HT1080 (cell line): ENCODE measurements at places on chromosomes 3 and 15.

GRCh38 chr3:121231872-121232271 is 313.9 kb downstream of the POLQ start:
- no peak for DNase-seq

DNA sequence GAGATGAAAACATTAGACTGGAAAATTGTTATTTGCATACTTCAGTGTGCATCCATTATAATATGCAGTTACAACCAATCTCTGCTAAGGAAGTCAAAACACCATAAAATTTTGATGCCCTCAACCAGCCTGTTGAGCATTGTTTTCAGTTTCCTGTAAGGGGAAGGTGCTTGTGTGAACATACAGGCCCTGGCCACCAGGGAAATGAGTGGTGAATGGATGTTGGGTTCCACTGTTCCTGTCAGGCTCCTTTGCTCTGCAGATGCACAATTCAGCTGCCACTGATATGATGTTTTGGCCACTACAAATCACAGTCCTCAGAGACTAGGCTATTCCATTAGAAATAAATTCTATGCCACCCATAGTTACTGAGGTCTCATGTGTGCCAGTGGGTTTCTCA is 184.6 kb downstream of the SYNPR start:
- no peak for DNase-seq

- DNase-seq: no peak
Observed at GRCh38 chr3:86451749-86452148, 539.2 kb downstream of the VGLL3 start.

DNA sequence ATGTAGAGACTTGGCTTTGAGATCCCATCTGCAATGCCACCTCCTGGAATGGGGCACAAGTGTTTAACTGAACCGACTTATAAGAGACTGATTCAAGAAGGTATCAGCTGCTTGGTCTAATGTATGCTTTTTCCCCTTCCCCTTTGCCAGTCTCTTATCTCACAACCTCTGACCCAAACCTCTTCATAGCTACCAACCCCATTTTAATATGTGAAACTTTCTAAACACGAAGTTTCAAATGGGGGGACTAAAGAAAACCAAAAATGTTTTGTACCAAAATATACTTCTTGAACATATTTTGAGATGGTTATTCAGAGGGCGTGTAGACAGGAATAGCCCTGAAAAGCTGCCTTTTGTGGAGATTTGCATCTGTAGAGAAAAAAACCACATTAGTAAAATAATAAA is 73.1 kb downstream of the OXSM start:
- DNase-seq: no peak

GRCh38 chr3:194537732-194538247 is 51.0 kb upstream of the ATP13A3 start:
- DNase-seq: peak; percentile 88

DNA sequence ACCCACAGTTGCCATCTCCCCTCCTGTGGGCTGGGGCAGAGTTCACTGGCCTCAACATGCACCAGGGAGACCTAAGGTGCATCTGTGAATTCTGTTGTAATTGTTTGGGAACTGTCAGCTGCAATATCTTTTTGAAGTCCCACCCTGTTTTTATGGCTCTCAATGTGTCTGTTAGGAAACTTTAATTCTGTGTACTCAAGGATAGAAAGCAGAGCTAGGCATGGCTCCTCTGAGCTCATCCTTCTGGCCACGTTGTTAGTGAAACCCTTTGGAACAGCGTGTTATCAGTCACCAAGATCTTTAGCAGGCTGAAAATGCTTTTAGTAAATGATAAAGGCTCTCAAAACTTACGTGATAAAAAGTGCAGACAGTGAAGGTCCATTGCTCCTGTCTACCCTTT is 33.6 kb upstream of the MTMR10 start:
- no peak for DNase-seq

GRCh38 chr15:85412956-85413854 is 32.8 kb downstream of the AKAP13 start:
- DNase-seq: peak; percentile 98

GRCh38 chr3:32202496-32202895 is 36.0 kb upstream of the CMTM8 start:
- DNase-seq: no peak

DNA sequence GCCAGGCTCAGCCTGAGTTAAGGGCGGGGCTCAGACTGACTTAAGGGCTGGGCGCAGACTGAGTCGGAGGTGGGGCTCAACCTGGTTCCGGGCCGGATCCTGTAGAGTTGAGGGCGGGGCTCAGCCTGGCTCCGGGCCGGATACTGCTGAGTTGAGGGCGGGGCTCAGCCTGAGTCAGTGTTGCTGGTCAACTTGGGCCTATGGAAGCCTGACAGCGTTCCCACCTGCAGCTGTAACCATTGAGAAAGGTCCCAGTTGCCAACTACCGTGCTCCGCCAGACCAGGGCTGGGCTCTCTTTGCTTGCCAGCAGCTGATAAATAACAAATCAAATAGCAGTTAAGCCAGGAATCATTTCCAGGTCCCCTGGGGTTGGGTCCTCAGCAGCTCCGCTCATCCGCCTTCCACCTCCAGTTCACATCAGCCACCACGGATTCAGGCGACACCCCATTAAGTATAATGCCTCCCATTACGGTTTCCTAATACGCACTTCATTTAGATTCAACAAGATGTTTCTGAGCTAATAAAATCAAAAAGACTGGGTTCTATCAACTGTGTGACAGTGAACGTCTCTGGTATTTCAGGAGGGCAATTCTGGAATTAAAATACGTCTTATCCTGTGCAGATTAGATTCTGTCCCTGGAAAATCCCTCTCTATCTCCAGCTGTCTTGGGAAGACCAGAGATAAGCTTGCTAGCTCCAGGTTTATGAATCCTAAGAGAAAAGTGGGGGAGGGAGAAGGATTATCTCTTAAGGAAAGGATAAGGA is 7.3 kb downstream of the GRIP2 start:
- DNase-seq: peak; percentile 53

DNA sequence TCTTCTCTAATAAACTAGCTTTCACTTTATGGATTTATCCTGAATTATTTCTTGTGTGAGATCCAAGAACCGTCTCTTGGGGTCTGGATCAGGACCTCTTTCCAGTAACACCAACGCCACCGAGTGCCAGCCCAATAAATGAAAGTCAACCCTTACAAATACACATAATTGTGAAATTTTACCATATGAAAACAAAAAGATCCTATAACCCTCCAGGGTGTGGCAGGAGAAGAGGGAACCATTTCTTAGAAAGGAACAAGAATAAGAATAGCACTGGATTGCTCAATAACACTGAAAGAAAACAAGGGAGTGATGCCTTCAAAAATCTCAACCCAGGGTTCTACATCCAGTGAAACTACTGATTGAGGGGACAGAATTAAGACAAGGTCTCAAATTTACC is 51.6 kb upstream of the ACKR4 start:
- DNase-seq: no peak

DNA sequence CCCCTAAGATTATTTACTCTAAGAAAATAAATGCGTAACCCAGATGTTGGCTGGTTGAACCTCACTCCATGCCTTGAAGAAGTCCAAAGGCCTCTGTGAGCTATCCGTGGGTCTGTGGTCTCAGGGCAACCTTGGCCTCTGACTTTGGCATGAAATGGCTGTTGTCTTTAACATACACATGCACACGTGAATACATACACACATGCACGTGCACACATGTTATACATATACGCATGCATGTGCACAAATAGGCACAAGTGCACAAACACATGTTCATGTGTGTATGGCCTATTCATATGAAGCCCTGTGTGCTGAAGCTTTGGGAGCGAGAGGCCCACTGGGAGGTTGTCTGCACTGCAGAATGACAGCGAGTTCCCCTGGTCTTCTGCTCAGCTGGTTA is 50.8 kb downstream of the KLF15 start:
- DNase-seq: no peak

GRCh38 chr15:53437366-53437765 is 322.1 kb downstream of the WDR72 start:
- no peak for DNase-seq

DNA sequence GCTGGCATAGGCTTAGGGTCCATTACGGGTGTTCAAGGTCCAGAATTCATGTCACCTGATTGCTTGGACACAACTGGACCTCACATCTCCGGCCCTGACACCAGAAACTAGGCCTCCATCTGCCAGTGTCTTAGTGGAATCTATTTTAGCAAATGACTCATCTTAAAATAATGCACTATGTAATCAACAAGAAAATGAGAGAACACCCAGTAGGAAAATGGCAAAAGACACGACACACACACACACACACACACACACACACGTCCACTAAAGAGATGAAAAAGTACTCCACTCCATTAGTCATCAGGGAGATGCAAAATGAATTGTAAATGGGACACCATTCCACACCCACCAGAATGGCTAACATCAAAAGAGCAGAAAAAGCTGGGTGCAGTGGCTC is 11.2 kb downstream of the APBA2 start:
- DNase-seq: peak; percentile 94

- no peak for DNase-seq
Observed at GRCh38 chr3:107065094-107065861, 312.0 kb upstream of the CCDC54 start.

DNA sequence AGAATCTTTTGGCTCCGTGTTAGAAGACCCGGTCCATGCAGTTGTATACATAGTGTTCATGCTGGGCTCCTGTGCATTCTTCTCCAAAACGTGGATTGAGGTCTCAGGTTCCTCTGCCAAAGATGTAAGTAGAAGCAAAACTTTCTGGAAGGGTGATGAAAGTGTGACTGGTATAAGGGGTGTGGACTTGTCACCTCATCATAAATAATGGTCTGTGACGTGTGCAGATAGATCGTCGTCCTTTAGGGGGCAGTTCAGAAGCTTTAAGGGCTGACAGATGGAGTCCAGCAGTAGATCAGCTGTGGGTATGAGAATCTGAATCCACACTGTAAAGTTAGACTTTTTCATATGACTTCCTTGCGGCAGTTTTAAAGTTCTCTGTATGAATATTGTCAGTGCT is 15.3 kb downstream of the SEC61A1 start:
- DNase-seq: no peak

DNA sequence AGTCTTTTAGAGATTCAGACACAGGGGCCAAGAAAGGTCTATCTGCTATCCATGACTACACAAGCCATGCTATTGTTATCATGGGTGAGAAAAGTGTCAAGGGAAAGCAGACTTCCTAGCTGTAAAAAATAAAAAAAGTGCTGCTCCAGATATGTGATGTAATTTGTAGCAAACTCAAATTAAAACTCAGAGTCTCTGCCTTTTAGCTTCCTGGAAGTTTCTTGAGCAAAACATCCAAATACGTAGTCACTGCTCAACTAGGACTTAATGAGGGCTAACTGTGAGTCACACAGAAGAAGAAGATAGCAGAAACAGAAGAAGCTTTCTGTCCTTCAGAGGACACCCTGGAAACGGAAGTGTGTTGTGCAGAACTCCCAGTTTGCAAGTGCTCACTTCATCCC is 393.4 kb upstream of the NR2F2 start:
- DNase-seq: peak; percentile 53

DNA sequence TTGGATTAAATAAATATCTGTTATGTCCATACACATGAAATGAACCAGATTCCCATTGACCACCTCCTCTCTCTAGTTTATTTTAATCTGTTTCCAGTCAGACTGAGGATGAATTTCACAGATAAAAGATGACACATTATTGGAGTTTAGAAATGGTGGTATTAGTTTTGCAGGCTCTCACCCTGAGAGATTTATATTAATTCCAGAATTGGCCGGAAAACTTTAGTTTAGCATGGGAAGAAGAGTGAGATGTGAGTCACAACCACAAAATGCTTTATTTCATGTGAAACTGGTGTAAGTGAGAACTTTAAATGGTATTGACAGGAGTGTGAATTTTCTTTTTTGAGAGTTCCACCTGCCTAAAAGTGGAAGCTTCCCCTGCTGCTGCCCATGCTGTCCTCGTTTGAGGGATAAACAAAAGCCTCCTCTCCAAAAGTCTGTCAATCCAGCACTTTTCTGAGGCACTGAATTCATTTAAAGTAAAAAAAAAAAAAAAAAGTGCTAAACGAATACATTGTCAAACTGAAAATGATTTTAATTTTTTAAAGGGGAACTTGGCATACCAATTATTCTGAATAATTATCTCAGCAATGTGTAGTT is 65.1 kb upstream of the EPHA3 start:
- peak; percentile 60 for DNase-seq

GRCh38 chr3:131224886-131225550 is 156.6 kb upstream of the NUDT16 start:
- peak; percentile 42 for DNase-seq

- DNase-seq: no peak
Observed at GRCh38 chr3:25901796-25902195, 111.9 kb downstream of the OXSM start.

GRCh38 chr15:81548365-81549130 is 174.5 kb upstream of the TMC3 start:
- peak; percentile 41 for DNase-seq

GRCh38 chr3:184157206-184157605 is 2.0 kb downstream of the DVL3 start:
- no peak for DNase-seq

- DNase-seq: peak; percentile 95
Observed at GRCh38 chr3:187777331-187777941, 32.2 kb upstream of the BCL6 start.

DNA sequence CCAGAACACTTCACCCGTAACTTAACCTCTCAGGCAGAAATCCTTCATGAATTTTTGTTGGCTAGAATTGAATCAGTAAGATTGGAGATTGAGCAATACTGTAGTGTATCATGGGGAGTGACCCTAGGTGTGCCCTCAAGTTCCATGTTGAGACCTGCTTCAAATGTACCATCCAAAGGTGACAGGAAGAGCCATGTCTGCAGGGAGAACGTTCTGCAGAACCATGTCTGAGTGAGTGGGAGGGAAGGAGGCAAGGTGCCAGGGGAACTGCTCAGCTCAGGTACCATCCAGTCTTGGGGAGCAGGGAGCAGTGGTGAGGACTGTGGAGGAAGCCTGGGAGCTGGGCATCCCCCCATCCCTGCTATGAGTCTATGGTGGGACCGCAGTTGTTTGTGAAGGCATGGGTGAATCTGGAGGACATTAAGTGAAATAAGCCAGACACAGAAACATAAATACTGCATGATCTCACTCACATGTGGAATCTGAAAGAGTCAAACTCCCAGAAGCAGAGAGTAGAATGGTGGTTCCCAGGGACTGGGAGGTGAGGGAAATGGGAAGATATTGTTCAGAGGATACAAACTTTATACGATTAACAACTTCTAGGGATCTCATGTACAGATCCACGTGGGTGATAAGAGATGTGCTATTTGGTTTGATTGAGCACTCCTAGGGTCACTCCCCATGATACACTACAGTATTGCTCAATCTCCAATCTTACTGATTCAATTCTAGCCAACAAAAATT is 23.3 kb downstream of the CFAP161 start:
- DNase-seq: no peak

DNA sequence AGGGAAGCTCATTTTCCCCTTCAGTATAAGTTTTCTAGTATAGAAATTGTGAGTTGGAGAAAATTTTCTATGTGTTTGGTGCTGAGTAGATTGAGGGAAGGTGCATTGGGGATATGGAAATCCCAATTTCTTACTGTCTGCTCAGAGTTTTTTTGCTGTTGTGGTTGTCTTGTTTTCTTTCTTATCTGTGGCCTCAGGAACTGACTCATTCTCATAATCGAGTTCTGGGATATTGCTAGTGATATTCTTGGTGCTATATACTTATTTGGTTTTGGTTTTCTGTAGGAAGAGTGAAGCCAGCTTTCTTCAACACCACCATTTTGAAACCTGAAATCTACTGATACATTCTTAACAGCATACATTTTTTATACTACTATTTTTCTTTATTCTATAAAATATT is 869.2 kb downstream of the DIPK2A start:
- DNase-seq: peak; percentile 37

- no peak for DNase-seq
Observed at GRCh38 chr15:26667222-26667988, 105.5 kb downstream of the GABRB3 start.
